ENCODE measurements at places on chromosomes 7 and 10.

DNA sequence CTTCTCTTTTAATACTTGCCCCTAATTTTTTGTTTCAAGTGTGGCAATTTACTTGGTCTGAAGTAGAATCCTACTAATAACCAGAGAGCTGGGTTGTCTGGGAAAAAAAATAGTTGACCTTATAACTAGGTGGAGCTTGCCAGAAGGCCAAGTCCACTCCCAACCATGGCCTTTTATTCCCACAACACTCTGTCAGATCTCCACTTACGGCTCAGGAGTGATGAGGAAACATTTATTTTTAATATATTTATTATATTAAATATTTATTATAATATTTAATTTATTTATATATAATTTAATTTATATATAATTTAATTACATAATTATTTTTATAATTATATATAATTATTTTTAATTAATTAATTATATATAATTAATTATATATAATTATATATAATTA lies 58.8 kb downstream of the TSPAN12 start:
- DNase-seq = no peak

GRCh38 chr10:72379062-72379461 lies 24.3 kb upstream of the DNAJB12 start:
- DNase-seq = no peak

GRCh38 chr7:15315678-15316077 lies 246.1 kb downstream of the AGMO start:
- DNase-seq = no peak

DNA sequence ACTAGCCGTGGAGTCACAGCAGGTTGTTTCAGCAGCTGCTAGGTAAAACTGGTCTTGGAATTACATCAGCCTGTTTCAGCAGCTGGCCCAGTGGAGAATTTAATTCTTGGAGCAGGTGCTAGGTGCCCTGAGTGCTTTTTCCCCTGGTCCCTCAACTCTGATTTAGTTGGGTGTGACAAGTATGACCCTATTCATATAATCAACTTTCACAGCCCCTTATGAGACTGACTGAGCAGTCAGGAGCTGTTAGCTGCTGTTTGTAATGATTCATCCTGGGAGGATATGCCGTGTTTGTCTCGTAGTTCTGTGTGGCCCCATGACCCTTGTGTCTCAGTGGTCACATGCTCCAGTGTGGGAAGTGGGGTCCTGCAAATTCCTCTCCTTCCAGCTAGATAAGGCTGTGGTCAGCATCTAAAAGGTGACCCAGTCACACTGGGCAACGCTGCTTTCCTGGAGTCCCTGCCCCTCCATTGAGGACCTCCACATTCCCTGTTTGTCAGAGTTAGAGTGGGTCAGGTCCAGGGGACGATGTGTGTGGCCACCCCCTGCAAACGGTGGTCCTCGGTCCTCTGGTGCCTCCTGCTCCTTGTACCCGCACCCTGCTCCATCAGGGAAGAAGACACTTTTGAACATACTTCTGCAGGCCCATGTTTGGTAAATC lies 28.3 kb downstream of the TBATA start:
- no peak for DNase-seq

DNA sequence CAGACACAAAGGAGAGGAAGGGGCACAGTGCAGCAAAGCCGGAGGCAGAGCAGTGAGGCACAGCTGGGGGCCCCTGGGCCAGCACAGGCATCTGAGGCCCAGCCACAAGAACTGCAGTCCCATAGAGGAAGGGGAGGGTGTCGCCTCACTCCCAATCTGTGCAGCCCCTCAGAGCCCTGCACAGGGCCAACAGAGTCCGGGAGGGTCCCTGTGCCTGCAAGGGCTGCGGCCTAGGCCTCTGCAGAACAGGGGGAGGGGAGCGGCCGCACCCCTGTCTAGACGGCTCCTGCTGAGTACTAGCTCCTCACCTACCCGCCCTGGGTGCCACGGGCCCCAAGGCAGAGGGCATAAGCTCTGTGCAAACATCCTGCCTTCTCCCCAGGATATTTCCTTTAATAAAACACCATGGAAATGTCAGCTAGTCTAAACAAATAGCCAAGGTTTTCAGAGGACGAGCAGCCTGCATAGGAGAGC lies 32.4 kb upstream of the RET start:
- no peak for DNase-seq

GRCh38 chr10:23493711-23494110 lies 54.8 kb downstream of the OTUD1 start:
- no peak for DNase-seq

GRCh38 chr7:43240565-43240964 lies 128.1 kb downstream of the HECW1 start:
- DNase-seq = no peak

GRCh38 chr7:75621124-75621523 lies 117.6 kb downstream of the HIP1 start:
- no peak for DNase-seq
